ENCODE measurements at places on chromosomes 11 and 22. TPM values are rescaled to one million over a fixed set of nuclear protein-coding genes. Genes with fewer than 3 reads are reported as not detected.
A peak's percentile ranks its signal among the peaks of the same experiment; 100 is the strongest.

GRCh38 chr22:26436903-26437515 is 7.9 kb downstream of the ASPHD2 start:
- H3K36me3 ChIP-seq = no peaks in the 10 kb centered on the region
- no peak overlapping the region for H3K27ac ChIP-seq
- no peak for DNase-seq
- H3K4me1 ChIP-seq = peaks cover 7% of the 10 kb centered on the region
- no peak overlapping the region for H3K4me3 ChIP-seq

The NLRP10 gene
- total RNA-seq = not detected

DNA sequence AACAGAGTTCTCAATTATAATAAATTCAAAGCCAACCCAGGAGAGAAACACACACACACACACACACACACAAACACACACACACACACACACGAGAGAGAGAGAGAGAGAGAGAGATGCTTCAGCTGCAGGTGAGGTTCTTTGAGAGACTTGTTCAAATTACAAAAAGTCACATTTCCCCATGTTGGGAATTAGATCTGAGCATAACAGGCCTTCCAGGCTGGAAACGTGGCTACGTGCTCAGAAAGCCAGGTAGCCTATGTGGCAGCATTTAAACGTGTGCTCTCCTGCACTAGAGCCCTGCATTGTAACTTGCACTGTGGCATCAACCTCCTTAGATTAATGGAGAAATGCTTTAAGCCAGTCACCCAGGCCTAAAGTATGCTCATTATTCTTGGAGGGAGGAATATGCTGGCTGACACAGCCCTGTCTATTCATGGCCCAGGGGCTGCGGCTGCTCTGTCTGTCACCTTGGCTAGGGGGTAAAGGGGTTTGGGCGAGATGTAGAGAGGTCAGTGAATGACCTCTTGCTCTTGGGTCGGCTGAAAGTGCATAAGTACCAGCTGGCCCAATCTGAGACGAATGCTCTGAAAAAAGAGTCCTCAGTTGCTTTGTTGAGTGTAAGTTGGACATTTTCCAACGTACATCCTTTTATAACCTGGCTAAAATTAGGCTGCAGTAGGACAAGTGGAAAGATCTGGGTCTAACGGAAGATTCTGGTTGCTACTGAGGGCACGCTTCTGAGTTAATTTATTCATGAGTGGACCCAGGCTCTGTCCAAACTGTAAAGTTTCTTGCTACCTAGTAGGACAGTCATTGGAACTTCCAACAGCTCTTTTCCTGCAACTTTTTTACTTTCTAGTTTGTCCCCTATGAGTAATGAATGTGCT is 171.1 kb upstream of the SEZ6L start:
- no peaks in the 10 kb centered on the region for H3K36me3 ChIP-seq
- H3K27ac ChIP-seq = no peak overlapping the region
- no peak for DNase-seq
- H3K27me3 ChIP-seq = no peaks in the 10 kb centered on the region
- peaks cover 4% of the 10 kb centered on the region for H3K4me1 ChIP-seq

GRCh38 chr11:62974848-62975522 is 9.8 kb downstream of the SLC22A6 start:
- H3K4me1 ChIP-seq = no peaks in the 10 kb centered on the region
- DNase-seq = peak; percentile 67
- H3K4me3 ChIP-seq = no peak overlapping the region
- no peaks in the 10 kb centered on the region for H3K27me3 ChIP-seq

The OR8A1 gene
- total RNA-seq = not detected

The CST6 gene
- 0.50 TPM for total RNA-seq

DNA sequence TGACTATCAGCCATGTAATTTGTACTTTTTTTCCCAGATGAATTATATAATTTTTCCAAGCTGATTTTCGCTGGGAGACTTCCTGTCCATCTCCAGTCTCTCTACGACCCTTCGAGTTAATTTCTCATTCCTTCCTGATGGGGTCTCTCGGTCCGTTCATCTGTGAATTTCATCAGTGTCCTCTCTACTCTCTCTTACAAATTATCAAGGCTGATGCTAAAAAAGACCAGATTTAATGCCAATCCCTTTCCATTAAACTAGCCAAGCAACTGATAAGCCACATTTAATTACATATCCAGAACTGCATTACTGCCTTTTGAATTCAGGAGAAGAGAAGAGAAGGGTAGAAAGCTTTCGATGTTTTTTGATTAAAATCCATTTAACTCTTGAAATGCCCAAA is 25.8 kb downstream of the VSIG10L2 start:
- no peak overlapping the region for H3K27ac ChIP-seq
- no peaks in the 10 kb centered on the region for H3K4me1 ChIP-seq
- H3K4me3 ChIP-seq = no peak overlapping the region

GRCh38 chr11:72921028-72921716 is 107.0 kb downstream of the ATG16L2 start:
- no peak overlapping the region for H3K4me3 ChIP-seq
- no peaks in the 10 kb centered on the region for H3K36me3 ChIP-seq
- H3K27me3 ChIP-seq = no peaks in the 10 kb centered on the region
- DNase-seq = no peak
- H3K4me1 ChIP-seq = no peaks in the 10 kb centered on the region
- H3K27ac ChIP-seq = peak overlapping the region; percentile 12

The OR52E6 gene
- not detected for total RNA-seq

The ABCG4 gene
- 0.24 TPM for total RNA-seq

DNA sequence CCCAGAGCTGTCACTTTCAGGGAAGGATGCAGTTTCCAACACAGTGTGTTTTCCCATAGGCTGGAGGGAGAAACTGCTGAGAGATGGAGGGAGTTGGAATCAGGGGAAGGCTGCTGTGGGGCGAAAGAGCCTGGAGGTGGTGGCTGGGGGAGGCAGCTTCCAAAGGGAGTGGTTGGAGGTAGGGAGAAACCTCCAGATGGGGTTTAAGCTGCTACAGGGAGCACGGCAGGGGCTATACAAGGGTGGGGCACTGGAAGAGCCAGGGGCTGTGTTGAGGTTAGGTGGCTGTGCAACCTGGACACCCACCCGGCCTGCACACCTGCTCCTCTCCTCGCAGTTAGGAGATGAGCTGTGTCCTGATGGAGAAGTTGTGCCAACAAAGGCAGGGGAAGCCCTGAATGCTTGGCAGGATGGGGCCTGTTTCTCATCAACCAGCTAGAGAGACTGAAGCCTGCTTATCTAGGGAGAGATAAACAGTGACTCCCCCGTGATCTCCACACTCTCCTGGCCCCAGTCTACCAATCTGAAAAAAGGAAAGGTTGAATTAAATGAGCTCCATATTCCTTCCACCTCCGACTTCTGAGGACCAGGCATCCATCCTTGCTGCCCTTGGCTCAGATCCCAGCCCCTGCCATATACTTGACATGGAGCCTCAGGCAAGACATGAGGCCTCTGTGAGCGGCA is 3.6 kb upstream of the SLCO2B1 start:
- no peaks in the 10 kb centered on the region for H3K27me3 ChIP-seq
- no peaks in the 10 kb centered on the region for H3K4me1 ChIP-seq
- no peaks in the 10 kb centered on the region for H3K36me3 ChIP-seq
- no peak overlapping the region for H3K4me3 ChIP-seq
- DNase-seq = no peak

The CRYBB3 gene
- 0.19 TPM for total RNA-seq

DNA sequence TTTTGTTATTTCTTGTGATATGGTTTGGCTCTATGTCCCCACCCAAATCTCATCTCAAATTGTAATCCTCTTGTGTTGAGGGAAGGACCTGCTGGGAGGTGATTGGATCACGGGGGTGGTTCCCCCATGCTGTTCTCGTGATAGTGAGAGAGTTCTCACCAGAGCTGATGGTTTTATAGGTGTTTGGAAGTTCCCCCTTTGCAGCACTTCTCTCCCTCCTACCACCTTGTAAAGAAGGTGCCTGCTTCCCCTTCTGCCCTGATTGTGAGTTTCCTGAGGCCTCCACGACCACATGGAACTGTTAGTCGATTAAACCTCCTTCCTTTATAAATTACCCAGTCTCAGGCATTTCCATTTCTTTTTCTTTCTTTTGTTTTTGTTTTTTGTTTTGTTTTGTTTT is 24.4 kb upstream of the SIK2 start:
- no peak overlapping the region for H3K27ac ChIP-seq
- H3K36me3 ChIP-seq = no peaks in the 10 kb centered on the region
- no peak overlapping the region for H3K4me3 ChIP-seq
- no peaks in the 10 kb centered on the region for H3K27me3 ChIP-seq
- DNase-seq = no peak
- H3K4me1 ChIP-seq = peaks cover 14% of the 10 kb centered on the region

- H3K4me3 ChIP-seq = no peak overlapping the region
- H3K4me1 ChIP-seq = peaks cover 34% of the 10 kb centered on the region
- H3K27me3 ChIP-seq = no peaks in the 10 kb centered on the region
Measured at GRCh38 chr22:23248583-23248982, 68.3 kb downstream of the BCR start.

GRCh38 chr11:17259519-17259918 is 17.0 kb upstream of the NUCB2 start:
- no peaks in the 10 kb centered on the region for H3K4me1 ChIP-seq
- H3K4me3 ChIP-seq = no peak overlapping the region
- no peak overlapping the region for H3K27ac ChIP-seq
- DNase-seq = no peak

DNA sequence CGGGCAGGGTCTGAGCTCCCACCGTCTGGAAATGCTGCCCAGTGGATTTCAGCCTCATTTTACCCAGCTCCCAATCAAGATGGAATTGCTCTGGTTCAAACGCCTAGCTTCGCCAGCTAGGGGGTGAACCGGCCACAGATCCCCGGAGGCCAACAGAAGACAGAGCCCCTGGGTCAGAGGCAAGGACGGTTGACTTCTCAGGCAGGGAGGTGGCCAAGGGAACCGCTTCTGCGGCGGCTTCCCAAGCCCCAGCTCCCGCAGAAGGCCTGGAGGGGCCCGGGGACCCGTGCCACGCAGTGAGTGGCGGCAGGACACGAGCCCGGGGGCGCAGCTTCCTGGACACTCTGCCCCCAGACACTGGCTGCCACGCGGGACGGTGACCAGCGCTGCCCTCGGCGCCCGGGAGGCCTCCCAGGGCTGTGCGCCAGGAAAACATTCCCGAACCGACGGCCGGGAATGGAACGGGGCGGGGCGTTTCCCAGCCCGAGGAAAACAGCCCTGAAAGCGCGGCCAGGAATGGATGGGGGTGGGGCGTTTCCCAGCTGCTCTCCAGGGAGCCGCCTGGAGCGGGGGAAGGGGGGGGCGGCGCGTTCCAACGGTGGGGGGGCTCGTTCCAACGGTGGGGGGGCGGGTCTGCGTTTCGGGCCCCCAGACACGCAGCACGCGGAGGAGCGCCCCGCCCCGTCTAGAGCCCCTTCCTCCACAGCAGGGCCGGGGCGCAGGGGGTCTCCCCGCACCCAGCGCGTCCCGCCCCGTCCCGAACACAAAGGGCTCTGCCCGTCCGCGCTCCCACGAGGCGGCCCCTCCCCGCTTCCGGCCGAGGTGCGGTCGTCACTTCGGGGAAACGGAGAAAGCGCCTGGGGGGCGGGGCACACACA is 13.5 kb upstream of the B4GALNT4 start:
- H3K27ac ChIP-seq = peak overlapping the region; percentile 94
- H3K27me3 ChIP-seq = no peaks in the 10 kb centered on the region
- H3K4me3 ChIP-seq = peak overlapping the region; percentile 53
- peaks cover 13% of the 10 kb centered on the region for H3K4me1 ChIP-seq
- DNase-seq = peak; percentile 93
- no peaks in the 10 kb centered on the region for H3K36me3 ChIP-seq

The CBX7 gene
- 7.7 TPM for total RNA-seq

DNA sequence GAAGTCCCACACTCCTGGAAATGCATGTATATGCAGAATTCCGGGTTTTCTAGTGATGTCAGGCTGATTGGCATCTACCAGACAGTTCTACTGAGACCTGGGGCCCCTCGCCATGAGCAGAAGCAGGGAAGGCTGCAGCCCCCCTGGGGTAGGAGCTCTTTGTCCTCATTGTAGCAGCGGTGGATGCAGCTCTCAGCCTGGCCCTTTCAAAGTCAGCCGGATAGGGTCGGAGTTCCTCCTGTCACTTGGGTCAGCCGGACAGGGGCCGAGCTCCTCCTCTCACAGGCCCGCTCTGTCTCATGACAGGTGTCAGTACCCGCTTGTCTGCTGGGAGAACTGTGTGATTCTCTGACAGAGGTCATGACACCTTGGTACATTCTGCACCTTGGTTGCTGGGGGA is 30.0 kb downstream of the MRGPRD start:
- H3K36me3 ChIP-seq = no peaks in the 10 kb centered on the region
- peaks cover 18% of the 10 kb centered on the region for H3K4me1 ChIP-seq
- H3K27ac ChIP-seq = no peak overlapping the region
- H3K27me3 ChIP-seq = no peaks in the 10 kb centered on the region
- peak; percentile 87 for DNase-seq

The APOA4 gene
- total RNA-seq = 0.12 TPM

GRCh38 chr11:130118165-130118564 is 41.4 kb upstream of the ST14 start:
- no peak for DNase-seq
- H3K4me3 ChIP-seq = no peak overlapping the region
- no peaks in the 10 kb centered on the region for H3K4me1 ChIP-seq
- peaks cover 11% of the 10 kb centered on the region for H3K36me3 ChIP-seq
- H3K27me3 ChIP-seq = no peaks in the 10 kb centered on the region

- no peak overlapping the region for H3K27ac ChIP-seq
- H3K36me3 ChIP-seq = no peaks in the 10 kb centered on the region
- H3K27me3 ChIP-seq = no peaks in the 10 kb centered on the region
- no peak overlapping the region for H3K4me3 ChIP-seq
- no peaks in the 10 kb centered on the region for H3K4me1 ChIP-seq
Measured at GRCh38 chr11:130522284-130522961, 74.0 kb downstream of the ADAMTS15 start.

The CAVIN3 gene
- 2.9 TPM for total RNA-seq

The TIMP3 gene
- total RNA-seq = 6.3 TPM

The CARD16 gene
- not detected for total RNA-seq

- no peak for DNase-seq
- H3K27me3 ChIP-seq = no peaks in the 10 kb centered on the region
- H3K4me3 ChIP-seq = no peak overlapping the region
- H3K27ac ChIP-seq = no peak overlapping the region
- H3K4me1 ChIP-seq = no peaks in the 10 kb centered on the region
- H3K36me3 ChIP-seq = no peaks in the 10 kb centered on the region
Measured at GRCh38 chr11:91952056-91952455, 272.6 kb upstream of the FAT3 start.

The ISX gene
- total RNA-seq = not detected

DNA sequence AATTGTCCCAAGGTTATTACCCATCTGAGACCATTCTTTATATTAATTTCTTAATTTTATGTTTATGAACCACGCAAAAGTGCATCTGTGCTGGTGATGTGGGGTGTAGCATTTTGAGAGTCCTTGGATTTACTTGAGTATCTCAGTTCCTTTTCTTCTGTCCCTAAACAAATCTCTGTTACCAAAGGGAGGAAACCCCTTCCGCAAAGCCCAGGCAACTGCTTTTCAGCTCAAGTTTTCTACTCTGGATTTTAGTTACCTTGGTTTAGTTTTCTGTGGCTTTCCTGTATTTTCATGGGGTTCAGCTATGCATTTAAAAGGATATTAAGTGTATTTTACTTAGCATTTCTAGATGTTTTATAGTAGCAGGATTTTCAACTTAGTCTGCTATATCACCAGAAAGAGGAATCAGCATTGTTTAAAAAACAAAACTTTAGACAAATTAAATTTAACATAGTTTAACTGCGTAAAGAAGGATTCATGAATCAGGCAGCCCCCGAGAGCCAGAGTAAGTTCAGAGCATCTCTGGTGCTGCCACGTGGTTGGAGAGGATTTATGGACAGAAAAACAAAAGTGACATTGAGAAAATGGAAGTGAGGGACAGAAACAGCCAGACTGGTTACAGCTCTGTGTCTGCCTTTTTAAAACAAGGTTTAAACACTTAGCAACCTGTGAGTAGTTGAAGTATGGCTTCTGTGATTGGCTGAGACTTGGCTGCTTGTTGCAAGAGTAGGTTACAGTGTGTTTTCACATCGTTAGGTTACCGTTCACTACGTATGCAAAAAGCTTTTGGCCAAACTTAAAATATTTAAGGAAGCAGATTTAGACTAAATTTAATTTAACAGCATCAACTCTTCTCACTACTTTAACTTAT is 9.6 kb downstream of the ADM start:
- no peaks in the 10 kb centered on the region for H3K36me3 ChIP-seq
- H3K4me1 ChIP-seq = peaks cover 29% of the 10 kb centered on the region
- peak; percentile 35 for DNase-seq
- no peak overlapping the region for H3K4me3 ChIP-seq
- H3K27ac ChIP-seq = no peak overlapping the region
